ENCODE measurements at places on chromosomes 1 and 21. TPM values are rescaled to one million over a fixed set of nuclear protein-coding genes. Genes with fewer than 3 reads are reported as not detected.

GRCh38 chr1:39159224-39160036 is 45.1 kb upstream of the MACF1 start:
- DNase-seq: no peak

- peak; percentile 46 for DNase-seq
These were observed 8.2 kb upstream of the CAP1 start for GRCh38 chr1:40032240-40032891.

The SLC30A10 gene
- 0.09 TPM for total RNA-seq

DNA sequence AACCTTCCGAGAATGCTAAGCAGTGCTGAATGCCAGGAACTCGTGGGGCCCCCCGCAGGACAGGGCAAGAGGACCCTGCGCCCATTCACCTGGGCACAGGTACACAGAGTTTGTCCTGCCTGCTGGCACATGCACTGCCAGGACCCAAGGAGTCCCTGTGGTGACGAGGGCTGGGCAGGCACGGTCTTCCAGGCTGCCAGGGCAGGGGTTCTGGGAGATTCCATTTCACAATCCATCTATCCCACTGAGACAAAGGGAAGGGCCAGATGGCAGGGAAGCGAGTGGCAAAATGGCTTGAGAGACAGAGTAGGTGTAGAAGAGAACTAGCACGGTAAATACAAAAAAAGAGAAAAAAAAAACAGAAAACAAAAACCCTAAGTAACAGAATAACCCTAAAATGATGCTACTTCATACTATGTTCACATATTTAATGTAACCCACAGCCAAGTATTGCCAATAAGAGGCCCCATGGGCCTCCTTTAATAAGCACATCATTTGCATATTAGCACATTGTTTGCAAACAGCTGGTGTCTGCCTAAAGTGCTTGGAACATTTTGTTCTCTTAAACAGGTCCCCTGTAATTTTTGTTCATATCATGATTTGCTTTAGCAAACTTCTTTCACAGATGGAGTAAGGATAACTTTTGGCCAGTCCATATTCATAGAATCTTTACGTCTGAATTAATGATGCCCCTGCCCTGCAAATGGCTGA is 83.8 kb downstream of the STUM start:
- no peak for DNase-seq

DNA sequence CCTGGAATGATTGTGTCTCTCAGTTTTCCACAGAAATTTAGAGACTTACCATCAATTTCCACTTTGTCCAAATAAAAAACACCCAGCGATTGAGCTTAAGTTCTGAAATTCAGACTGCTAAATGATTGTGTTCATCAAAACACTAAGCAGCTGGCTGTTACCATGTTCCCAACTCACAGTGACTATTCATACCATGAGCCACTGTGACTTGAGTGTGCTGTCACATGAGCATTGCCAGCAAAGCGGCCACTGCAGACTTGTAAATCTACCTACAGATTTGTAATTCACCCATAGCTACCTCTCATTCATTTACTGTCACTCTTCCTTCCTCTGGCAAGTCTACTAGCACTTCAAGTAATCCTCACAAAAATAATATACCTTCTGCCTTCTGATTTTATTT is 17.2 kb upstream of the PRKAB2 start:
- DNase-seq: no peak

DNA sequence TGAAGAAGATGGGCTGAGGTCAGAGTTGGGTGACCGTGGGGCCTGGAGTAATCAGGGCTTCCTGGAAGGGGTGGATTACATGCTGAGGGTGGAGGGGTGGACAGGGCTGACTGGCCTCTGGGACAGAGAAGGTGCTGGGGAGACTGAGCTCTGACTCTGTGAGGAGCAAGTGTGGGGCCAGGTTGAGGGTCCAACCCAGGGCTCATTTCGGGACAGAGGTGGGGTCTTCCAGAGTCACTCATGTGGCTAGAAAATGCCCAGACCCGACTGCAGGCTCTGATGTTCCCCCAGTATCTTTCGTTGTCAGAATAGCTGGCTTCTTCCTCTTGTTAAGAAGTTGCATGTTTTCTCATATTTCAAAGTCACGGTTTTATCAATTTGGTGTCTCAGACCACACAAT is 311.8 kb downstream of the PTPRU start:
- DNase-seq: no peak

DNA sequence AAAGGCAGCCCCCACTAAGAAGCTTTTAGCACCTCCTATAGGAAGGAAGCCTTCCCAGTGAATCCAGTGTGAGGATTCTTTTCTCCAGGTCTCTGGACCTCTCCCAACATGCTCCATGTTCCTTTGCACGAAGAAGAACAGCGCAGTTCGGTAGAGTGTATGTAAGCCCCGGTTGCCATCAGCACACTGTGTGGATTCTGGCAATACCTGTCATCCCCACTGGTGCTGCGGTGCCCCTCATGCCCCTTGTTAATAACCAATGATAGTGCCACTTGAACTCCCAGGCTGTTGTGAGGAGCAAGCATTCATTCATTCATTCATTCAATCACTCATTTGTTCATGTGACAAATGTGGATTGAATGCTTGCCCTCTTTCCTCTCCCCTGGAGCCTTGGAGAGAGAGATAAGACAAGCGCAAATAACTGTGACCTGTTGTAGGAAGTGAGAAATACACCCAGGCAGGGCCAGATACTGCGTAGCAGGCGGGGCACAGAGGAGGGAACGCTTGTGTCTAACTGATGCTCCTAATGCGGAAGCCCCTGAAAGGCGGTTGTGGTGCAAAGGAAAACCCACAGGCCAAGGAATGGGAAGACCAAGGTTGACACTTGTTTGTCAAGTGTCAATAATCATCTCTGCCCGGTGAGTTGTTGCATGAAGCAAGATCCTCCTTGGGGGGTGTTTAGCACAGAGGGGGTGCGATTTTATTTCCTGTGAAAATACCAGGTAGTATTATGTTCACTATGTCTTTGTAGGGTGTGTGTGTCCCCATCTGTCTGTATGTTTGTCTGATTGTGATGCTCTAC is 9.8 kb downstream of the LGR6 start:
- DNase-seq: no peak

DNA sequence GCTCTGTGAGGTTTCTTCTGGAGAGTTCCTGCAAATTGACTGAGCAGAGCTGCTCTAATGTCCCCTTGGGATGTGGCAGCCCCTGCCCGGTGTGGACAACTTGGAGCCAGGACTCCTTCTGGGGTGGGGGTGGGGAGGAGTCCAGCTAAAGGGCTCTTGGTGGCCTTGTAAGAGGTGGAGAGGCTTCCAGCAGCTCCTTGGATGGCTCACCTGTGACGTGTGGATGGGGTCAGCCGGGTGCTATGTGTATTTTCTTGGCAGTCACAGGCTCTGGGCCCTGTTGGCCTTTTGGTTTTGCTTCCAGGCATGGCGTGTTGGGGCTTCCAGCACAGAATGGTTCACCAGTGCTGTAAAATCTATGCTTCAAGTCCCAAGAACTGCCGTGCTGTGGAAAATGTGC is 38.2 kb downstream of the TRAPPC10 start:
- no peak for DNase-seq

DNA sequence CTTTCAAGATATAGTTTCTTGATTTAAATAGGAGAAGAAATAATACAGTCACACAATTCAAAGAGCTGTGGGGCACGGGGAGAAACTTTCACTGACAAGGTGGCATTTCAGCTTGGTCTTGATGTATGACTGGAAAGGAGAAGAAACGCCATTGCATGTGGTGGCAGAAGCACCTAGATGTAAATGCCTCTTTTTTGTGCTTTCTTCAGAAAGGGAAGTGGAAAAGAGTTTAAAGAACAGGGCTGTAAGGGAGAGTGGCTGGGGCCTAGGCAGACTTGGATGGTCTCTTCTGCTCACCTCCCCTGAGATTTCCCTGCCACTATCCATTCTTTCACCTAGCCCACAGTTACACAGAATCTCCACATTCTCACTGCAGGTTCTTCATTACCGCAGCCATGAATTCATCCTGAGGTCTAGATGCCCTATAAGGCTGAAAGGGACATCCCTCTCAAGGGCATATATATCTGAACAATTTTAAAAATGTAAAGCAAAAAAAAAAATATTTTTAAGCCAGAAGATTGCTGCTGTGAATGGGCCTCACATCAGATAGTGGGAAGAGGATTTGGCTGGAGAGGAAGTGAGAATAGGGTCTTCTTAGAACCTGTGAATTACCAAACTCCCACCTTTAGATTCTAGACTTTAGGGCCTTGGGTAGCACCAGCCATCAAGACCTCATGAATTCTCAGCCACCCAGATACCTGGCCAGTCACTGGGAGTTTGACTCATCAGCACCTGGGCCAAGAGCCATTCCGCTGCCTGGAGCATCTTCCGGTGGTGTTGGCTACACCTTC is 23.4 kb downstream of the CACNA1E start:
- no peak for DNase-seq

DNA sequence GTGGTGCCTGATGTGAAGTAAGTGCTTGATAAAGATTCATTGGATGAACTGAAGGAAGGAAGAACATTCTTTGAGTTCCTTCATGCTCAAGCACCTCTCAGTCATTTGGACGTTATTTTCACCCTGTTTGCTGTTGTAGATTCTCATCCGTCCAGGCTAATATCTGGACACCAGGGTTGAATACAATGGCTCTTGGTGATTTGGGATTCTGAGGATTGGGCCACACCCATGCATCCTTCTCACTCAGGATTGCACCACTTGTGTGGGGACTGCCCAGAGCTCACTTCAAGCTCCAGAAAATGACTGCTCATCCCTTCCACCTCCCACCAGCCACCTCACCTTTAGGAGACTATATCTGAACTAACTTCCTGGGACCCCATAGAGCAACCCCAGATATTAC is 117.1 kb upstream of the IPO9 start:
- DNase-seq: no peak

- no peak for DNase-seq
These were observed 29.4 kb upstream of the TMPRSS2 start for GRCh38 chr21:41537356-41537755.

The FAM110D gene
- not detected for total RNA-seq
